Activated naive CD4-positive, alpha-beta T cell treated with Interleukin-2 at 50 U/mL for 16 hours (primary cell): ENCODE measurements at places on chromosomes 7 and 10.

DNA sequence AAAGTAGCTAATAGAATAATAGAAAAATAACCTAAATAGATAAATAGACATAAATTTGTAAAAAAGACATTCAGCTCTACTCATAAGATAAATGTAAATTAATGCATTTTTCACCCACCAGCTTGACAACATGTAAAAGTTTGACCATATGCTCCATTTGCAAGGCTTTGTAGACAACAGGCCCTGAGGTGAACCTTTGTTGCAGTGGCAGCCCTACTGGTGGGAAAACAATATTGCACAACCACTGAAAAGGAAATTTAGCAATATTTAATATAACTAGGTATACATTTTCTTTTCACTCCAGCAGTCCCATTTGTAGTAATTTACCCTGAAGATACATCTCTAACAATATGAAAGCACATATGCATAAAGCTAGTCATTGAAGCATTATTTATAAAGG is 39.0 kb upstream of the ADRA2A start:
- no peak for DNase-seq

GRCh38 chr7:93036149-93036640 is 81.6 kb downstream of the SAMD9 start:
- no peak for DNase-seq

GRCh38 chr10:122132882-122133565 is 138.1 kb upstream of the BTBD16 start:
- DNase-seq, result no peak

GRCh38 chr10:100245484-100246220 is 16.3 kb upstream of the CHUK start:
- DNase-seq, result no peak

DNA sequence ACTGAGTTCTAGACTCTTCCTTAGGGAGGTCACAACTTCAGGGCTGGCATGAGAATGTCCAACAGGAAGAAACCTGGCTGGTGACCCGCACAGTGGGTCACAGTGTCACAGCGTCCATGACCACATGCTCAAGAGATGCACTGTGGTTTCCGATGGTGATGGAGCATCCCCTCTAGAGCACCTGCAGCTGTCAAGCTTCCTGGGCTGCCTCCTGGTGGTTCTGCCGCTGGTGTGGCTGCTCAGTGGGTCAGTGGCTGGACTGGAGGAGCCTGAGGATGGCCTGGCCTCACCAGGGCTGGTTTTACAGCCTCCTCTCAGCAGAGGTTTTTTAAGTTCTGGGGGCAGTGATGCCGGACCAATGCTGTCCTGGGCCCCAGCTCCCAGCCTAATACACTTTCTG is 149.3 kb downstream of the SH3PXD2A start:
- DNase-seq, result no peak

GRCh38 chr7:101547022-101547915 is 81.8 kb downstream of the MYL10 start:
- no peak for DNase-seq

DNA sequence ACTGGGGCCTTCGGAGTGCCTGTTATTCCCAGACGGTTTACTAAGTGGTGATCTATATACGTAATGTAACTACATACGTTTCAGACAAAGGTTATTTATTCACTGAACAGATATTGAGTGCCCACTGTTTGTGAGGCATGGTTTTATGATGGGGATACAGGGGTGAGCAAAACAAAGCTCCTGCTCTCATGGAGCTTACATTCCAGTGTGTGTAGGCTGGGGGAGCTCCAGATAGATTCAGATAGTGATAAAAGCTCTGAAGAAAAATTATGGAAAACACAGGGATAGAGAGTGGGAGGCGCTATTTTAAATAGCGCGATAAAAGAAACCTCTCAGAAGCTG is 466 bp upstream of the DNAJB12 start:
- no peak for DNase-seq

DNA sequence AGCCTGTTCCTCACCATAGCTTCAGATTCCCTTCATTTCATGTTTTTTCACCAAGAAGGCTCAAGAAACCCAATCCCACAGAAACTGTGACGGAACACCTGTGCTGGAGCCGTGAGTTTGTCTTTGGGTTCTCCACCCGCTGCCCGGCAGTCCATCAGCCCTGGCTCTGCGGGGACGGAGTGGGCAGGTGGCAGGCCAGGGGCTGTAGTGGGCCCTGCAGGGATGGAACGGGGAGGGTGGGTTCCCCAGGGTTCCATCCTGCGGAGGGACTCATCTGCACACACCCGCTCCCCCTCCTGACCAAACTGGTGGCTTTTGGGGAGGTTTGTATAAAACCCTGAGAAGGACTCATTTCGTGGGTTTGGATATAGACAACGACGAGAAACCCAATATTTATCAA is 15.0 kb downstream of the CYP17A1 start:
- no peak for DNase-seq

- DNase-seq, result no peak
Measured at GRCh38 chr10:43260911-43261577, 5.8 kb downstream of the RASGEF1A start.

DNA sequence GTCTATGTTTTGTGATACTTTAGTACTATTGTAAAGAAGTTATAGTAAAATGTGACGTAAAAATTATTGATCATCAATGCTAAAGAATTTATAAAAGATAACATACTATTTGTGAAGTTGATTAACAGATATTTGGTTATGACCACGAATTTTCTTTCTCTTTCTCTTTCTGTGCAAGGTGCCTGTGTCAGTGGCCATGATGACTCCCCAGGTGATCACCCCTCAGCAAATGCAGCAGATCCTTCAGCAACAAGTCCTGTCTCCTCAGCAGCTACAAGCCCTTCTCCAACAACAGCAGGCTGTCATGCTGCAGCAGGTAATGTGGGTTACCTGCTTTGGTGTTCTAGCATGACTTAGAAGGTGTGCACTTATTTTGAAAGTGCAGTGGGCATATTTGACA is 213.7 kb downstream of the FOXP2 start:
- no peak for DNase-seq

- no peak for DNase-seq
Measured at GRCh38 chr7:118664498-118664897, 440.0 kb downstream of the ANKRD7 start.

GRCh38 chr10:73838827-73839226 is 27.4 kb upstream of the NDST2 start:
- no peak for DNase-seq

DNA sequence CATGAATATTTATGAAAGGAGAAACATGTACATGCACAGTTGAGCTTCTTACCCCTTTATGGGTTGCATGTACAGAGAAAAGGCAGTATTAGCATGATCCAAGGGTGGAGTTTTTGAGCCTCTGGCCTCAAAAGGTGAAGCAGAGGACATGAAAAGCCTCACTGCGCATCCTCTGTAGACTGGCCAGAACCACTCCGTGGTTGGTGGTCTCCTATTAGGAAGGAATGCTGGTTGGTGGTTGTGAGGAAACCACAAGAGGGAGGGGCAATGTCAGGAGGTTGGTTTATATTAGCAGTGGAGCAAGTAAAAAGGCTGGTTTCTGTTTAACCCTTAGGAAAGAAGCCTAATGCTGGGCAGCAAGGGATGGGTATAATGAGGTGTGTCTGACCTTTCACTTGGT is 37.5 kb downstream of the AHCYL2 start:
- no peak for DNase-seq

- DNase-seq, result no peak
Measured at GRCh38 chr7:1761774-1762173, 91.7 kb downstream of the ELFN1 start.
